ENCODE measurements at places on chromosomes 1 and 21.
A peak's percentile ranks its signal among the peaks of the same experiment; 100 is the strongest.

DNA sequence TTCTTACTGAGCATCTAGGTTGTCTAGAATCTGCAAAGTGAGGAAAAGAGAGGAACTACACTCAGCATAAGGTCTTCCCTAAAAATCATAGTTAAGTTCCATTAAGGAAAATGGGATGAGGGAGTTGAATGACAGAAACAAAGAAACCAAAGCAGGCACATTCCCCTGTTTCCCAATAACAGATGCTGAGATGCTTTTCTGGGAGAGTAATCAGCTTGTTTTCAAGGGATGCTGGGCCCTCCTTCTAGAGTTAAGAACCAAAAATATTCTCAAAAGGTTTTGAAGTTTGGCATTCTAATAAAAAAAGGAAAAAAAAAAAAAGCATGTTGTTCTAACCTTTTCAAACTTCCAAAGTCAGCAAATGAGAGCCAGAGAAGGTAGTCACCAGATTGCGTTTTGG, 105.2 kb upstream of the ZNF648 start:
- no peak for DNase-seq

DNA sequence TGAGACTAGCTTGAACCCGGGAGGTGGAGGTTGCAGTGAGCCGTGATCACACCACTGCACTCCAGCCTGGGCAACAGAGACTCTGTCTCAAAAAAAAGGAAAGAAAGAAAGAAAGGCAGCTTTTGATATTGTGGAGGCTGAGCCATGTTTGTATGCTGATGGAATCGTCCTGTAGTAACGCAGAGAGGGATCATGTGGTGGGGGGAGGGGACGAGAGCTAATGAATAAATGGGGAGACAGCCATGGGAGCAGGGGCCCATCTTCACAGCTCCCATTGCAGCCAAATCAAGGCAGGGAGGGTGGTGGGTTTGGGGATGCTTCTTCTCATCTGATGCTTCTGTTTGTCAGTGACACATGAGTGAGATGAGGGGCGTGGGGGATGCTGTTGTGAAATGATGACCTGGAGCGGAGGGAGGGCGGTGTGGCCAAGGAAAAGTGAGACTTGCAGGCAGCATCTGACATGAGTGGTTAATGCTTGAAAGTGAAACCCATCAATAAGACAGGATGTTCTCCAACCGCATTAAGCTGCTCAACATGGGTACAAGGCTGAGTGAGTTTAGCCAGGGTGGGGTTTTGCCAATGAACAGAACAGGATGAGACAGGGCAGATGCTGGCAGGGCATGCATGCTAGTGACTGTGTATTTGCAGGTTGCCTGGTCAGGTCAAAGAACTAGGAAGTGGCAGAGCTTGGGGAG, 16.7 kb downstream of the SPATA21 start:
- DNase-seq, result no peak

- no peak for DNase-seq
Measured at GRCh38 chr1:111577814-111578213, 41.8 kb upstream of the RAP1A start.

- DNase-seq, result no peak
Measured at GRCh38 chr1:30342535-30343141, 380.7 kb downstream of the MATN1 start.

GRCh38 chr1:2109581-2110021, 59.4 kb downstream of the PRKCZ start:
- DNase-seq, result no peak

- DNase-seq, result peak; percentile 52
Measured at GRCh38 chr1:208007938-208008342, 97.0 kb upstream of the CD34 start.

DNA sequence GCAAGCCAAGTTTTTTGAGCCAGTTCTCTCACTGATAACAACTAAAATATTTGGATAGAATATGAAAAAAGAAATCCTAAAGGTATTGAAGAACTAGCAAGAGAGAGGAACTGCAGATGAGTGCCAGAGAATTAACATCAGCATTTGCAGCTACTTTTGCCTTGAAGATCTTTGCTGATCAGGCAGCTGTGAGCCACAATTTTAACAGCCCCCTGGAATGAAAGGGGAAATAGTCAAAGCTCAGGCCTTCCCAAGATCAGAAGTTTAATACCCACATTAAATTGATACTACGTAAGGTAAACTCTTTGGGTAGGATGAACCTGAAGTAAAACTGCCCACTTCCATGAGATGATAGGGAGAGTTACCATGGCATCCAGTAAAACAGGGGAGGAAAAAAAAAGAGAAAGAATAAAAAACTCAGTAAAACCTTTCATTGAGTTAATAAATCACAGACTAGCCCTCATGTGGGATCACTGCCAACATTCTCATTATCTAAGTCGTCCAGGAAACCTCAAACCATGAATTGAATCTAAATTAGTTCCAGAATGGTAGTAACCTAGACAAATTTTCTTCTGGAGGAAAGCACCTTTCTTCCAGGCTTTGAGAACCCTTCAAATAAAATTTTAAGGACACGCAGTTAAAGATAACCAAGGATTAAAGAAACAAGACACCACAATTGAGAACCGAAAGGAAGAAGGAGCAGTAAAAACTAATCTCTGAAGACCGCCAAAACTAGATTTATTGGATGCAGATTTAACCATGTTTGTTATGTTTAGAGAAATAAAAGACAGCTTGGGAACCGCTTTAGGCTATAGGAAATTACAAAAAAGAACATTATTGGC, 28.3 kb downstream of the SCP2 start:
- DNase-seq, result peak; percentile 70

GRCh38 chr21:16578912-16579311, 849.1 kb downstream of the USP25 start:
- DNase-seq, result no peak

DNA sequence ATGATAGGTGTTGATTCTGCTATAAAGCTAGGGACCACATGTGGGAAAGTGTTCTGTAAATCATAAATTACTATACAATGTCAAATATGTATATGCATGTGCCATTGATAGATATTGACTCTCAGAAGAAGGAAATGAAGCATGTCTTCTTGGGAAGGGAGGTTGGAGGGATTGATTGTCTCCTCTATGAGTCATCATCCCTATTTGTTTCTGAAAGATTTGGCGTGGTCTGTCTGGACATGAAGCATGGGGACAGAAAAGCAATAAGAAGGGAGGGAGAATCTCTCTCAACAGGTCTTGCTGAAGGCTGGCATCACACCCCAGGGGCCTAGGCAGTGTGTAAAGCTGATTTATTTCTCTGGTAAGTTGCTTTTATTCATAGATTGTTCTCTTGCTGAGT, 98.0 kb upstream of the KCNJ6 start:
- DNase-seq, result no peak

- no peak for DNase-seq
Measured at GRCh38 chr1:226738421-226738994, 574 bp downstream of the ITPKB start.

DNA sequence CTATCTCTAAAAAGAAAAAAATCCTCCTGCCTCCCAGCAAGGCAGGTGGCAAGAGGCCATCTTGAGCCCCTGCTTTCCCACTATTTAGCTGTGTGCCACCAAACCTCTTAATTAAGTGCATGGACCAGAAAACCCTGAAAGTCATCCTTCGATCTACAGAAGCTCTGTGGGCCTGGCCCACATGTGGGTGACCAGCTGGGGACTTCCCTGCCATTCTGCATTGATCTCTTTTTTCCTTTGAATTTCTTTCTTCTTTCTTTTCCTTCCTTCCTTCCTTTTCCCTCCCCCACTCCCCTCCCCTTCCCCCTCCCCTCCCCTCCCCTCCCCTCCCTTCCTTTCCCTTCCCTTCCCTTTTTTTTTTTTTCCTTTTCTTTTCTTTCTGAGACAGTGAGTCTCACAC, 38.0 kb downstream of the KIF21B start:
- DNase-seq, result no peak

- DNase-seq, result no peak
Measured at GRCh38 chr1:213727853-213728592, 259.8 kb upstream of the PROX1 start.

DNA sequence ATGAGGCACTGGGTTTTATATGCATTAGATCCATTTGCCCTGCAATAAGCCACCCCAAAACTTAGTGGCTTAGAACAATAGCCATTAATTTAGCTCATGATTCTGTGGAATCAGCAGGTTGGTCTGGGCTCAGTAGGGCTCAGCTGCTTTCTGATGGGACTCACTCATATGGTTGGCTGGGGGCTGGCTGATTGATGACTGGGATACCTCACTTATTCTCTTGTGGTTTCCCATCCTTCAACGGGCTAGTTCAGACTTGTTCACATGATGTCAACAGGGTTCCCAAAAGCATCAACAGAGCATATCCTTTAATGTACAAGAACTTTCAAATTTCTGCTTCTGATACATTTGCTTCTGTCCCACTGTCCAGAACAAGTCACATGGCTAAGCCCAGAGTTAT, 43.2 kb downstream of the DNM3 start:
- DNase-seq, result no peak

DNA sequence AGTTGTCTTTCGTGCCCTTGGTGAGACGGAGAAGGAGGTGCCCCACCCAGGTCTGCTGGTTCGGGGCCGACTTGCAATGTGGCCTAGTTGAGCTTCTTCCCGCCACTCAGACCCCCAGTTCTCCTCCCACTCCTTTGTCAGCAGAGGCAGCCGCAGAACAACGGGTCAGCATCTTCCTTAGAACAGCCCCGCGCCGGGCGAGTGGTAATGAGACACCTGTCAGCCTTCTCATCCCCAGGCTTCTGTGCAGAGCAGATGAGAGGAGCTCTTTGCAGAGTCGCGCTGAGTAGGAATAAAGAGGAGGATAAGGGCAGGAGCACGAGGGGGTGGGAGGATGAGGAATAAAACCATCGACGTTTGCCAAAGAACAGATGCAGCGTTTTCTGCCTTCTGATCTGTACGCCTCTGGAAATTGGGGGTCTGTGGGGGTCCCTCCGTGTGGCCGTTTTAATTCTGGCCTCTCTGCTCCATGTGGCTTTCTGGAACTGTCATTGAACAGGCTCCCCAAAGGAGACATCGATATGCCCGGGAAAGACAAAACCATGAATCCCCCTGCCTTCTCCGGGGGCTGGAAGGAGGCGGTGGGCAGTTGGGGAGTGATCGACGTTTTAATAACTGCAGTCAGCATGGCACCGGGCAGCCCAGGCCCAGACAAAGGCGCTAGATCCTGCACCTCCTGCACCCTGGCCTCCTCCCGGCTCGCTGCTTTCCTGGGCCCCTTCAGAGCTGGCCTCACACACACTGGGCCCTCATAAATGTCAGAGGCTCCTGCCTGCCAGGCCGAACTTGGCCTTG, 27.5 kb upstream of the IGSF21 start:
- DNase-seq, result no peak

- no peak for DNase-seq
Measured at GRCh38 chr1:10950316-10951172, 61.9 kb upstream of the TARDBP start.

- DNase-seq, result peak; percentile 11
Measured at GRCh38 chr1:177206831-177207355, 36.1 kb downstream of the BRINP2 start.

GRCh38 chr1:69110851-69111250, 456.9 kb upstream of the LRRC7 start:
- no peak for DNase-seq

DNA sequence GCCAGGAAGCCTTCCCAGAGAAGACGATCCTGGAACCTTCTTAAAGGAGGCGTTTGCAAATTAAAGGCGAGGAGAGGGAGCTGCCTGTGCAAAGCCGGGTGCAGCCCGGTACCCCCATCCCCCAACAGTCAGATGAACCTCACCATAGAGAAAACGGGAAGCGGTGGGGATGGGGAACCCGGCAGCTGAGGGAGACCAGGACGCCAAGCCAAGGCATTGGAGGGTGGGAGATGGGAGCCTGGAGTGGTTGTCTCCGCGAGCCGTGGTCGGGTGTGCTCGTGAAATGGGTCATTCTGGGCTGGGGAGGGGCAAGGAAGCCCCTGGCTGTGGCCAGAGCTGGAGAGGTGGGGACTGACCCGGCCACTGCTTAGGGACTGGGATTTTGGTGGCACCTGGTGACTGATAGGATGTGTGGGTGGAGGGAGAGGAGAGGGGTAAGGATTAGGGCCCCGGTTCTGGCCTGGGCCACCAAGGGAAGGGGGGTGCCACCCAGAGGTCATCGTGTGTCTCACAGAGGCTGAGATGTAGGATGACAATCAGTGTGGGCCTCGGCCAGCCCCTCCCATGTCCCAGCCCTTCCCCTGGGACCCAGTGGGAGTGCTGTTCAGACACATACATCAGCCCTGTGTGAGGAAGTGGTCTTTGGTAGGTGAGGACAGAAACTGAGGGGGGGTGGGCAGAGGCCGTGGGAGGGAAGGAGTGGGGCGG, 676 bp upstream of the PADI2 start:
- no peak for DNase-seq

DNA sequence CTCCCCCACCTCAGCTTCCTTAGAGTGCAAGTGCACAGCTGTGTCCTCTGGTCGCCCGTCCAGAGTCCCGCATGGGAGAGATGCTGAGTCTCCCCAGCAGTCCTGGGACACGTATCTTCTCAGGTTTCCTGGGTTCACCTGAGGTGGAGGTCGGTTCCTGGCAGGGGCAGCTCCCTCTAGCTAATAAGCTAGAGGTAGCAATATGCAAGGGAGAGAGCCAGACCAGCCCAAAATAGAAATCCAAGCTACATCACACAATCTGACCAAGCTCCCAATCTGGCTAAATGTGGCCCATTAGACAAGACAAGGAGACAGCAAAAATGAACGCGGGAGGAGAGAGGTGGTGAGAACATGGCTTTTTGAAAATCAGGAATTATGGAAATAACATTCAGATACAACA, 30.9 kb upstream of the CADM3 start:
- no peak for DNase-seq

- DNase-seq, result no peak
Measured at GRCh38 chr21:45699251-45699942, 55.9 kb downstream of the PCBP3 start.

DNA sequence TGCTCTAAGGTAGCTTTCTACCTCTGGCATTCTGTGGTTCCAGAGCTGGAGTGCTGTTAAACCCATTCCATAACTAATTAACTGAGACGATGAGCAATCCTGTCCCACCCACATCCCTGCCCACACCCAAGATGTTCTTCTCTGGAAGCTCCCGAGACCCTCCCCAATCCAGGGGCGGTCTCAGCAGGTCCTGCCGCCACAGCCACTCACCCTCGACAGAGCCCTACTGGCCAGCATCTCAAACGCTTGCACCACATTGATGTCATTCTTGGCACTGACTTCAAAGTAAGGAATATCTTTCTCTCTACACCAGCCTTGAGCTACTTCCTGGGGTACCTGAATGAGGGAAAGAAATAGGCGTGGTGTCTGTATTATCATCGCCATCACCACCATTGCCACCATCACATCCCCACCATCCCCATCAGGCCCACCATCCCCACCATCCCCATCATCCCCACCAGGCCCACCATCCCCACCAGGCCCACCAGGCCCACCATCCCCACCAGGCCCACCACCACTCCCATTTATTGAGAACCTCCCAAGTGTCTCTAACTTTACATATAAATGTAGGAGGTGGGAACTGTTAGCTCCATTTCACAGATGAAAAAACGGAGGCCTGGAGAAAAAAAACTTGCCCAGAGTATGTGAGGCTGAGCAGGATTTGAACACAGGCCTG, 17.7 kb downstream of the RAB7B start:
- DNase-seq, result no peak

- no peak for DNase-seq
Measured at GRCh38 chr21:21268061-21268471, 269.9 kb downstream of the NCAM2 start.

Measured in AG08395 (cell line).